T-helper 9 cell (primary cell): ENCODE measurements at places on chromosomes 4 and X.
A peak's percentile ranks its signal among the peaks of the same experiment; 100 is the strongest.

GRCh38 chr4:6087669-6088341 lies 69.6 kb upstream of the C4orf50 start:
- no peak for DNase-seq

GRCh38 chr4:159463235-159463634 lies 360.4 kb downstream of the RAPGEF2 start:
- DNase-seq, result no peak

- no peak for DNase-seq
Observed at GRCh38 chr4:168129046-168129772, 36.9 kb downstream of the ANXA10 start.

GRCh38 chrX:139803224-139803623 lies 95.3 kb upstream of the MCF2 start:
- no peak for DNase-seq

- DNase-seq, result no peak
Observed at GRCh38 chr4:25174674-25175073, 14.4 kb upstream of the SEPSECS start.

- DNase-seq, result no peak
Observed at GRCh38 chr4:18847249-18847890, 825.8 kb upstream of the LCORL start.

- DNase-seq, result no peak
Observed at GRCh38 chr4:173578956-173579355, 48.9 kb upstream of the HAND2 start.

GRCh38 chrX:112819008-112819640 lies 21.5 kb downstream of the AMOT start:
- no peak for DNase-seq

DNA sequence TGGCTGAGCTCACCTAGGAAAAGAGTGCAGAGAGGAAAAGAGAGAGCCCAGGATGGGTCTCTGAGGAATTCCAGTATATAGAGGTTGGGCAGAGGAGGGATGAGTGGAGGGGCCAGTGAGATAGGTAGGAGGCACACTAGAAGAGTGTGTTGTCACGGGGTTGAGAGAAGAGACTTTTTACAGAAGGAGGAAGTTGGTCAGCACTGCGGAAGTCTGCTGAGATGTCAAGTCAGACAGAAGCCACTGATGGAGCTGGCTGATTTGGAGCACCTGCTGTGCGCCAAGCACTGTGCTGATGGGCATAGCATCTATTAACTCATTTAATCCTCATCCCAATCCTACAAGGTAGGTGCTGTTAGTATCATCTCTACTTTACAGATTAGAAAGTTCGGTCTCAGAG lies 60.4 kb downstream of the EFNB1 start:
- no peak for DNase-seq

- DNase-seq, result no peak
Observed at GRCh38 chrX:8988446-8988845, 45.5 kb downstream of the FAM9B start.

GRCh38 chr4:18103876-18104605 lies 82.5 kb upstream of the LCORL start:
- no peak for DNase-seq

GRCh38 chr4:81166458-81167160 lies 48.4 kb downstream of the PRKG2 start:
- DNase-seq, result no peak

- DNase-seq, result no peak
Observed at GRCh38 chr4:81455897-81456296, 15.8 kb downstream of the RASGEF1B start.

DNA sequence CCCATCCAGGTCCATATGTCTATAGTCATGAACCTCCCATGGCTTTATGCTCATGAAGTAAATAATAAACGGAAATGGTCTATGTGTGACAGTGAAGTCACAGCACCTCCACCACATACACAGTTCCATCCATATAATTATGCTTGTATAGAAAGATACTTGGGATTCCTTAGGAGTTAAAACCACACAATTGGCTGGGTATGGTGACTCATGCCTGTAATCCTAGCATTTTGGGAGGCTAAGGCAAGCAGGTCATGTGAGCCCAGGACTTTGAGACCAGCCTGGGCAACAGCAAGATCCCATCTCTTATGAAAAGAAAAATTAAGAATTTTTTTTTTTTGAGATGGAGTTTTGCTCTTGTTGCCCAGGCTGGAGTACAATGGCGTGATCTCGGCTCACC lies 55.6 kb upstream of the RBM47 start:
- no peak for DNase-seq

- no peak for DNase-seq
Observed at GRCh38 chrX:11733614-11734013, 24.4 kb upstream of the MSL3 start.

DNA sequence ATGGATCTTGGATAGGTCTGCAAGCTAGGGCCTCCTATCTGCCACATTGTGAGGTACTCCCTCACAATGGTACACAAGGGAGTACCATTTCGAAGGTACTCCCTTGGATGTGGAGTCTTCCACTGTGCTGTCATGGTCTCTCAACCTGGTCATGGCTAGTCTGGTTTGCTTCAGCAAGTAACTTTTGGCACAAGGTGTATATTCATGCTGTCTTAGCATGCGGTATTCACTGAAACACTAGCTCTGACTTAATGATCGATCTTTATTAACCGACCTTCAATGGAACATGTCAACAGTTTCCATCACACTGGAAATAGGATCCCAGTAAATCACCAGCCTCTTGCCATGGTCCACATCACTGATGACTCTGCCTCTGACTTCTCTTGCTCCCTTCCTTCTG lies 77.5 kb upstream of the HS3ST1 start:
- DNase-seq, result no peak

DNA sequence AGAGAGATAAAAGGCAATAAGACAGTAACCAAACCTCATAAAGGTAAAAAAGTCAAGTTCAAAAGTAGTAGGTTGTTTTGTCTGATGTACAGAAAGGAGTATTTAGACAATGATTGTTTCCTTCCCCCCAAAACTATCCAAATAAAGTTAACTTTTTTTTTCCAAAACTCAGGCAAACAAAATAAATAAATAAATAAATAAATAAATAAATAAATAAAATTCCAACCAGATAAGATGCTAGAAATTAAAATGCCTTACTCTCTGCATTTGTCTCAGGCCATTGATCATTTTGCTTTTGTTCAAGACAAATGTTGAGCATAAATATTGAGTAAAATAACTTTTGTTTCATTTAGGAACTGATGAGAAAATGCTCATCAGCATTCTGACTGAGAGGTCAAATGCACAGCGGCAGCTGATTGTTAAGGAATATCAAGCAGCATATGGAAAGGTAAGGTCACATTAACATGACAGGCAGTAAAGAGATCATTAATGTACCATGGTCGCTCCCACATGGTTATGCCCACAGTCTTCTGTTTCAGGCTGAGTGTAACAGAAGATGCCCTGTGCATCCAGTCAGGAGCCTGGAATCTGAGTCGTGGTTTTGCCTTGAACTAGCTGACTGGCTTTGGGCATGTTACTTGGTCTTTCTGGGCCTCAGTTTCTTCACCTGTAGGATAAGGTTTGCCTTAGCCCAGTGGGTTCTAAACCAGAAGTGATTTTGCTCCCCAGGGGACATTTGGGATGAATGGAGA lies 27.3 kb downstream of the ANXA3 start:
- no peak for DNase-seq

- DNase-seq, result no peak
Observed at GRCh38 chrX:110420771-110421499, 62.3 kb downstream of the RTL9 start.

DNA sequence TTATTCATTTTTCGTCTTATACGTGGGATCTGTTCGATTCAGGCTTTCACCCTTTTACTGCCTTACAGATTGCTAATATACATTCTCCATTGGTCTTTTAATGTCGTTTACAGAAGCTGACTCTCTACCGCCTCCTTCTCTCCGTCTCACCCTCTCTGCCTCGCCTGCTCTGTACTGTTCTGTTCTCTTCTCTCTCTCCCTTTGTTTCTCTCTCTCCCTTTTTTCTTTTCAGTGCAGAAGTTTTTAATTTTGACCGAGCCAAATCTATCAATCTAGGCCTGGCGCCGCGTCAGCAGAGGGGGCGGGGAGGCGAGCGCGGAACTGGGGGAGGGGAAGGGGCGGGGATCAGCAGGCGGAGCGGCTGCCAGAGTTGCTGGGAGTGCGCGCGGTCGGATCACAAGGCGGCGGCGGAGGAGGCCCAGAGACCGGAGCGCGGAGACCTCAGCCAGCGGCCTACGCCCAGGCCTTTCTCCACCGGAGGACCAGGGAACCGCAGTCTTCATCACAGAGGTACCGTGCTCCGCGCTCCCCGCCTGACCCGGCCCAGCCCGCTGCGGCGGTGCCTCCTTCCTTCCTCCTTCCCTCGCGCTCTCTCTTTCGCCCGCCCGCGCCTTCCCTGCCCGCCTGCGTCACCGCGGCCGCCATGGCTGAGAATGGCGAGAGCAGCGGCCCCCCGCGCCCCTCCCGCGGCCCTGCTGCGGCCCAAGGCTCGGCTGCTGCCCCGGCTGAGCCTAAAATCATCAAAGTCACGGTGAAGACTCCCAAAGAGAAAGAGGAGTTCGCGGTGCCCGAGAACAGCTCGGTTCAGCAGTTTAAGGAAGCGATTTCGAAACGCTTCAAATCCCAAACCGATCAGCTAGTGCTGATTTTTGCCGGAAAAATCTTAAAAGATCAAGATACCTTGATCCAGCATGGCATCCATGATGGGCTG lies at the start of gene UBQLN2:
Gene UBQLN2 (plus strand): TSS at position 397 of the 931 bp plus-strand sequence. CDS start 247 bp downstream, at position 644.
- DNase-seq, result peak; percentile 69

DNA sequence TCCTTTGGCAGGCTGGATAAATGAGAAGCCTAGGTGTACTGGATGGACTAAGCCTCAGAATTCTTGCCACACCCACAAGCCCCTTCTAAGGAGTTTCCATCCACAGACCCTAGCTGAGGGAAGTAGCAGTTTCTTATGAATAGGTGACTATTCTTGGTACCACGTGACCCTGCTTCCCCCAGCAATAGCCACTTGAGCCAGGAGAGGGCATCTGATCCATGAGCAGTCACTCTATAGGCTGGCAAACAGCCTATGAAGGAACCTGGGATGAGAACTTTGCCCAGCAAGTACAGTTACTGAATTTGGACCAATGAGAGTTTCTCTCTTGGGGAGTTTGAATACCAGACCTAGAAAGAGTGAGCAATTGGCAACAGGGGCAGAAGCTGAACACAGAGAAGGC lies 84.0 kb downstream of the RTL9 start:
- no peak for DNase-seq

GRCh38 chr4:189202869-189203271 lies 737.8 kb upstream of the FRG1 start:
- DNase-seq, result no peak

- no peak for DNase-seq
Observed at GRCh38 chr4:185870366-185870765, 58.4 kb upstream of the SORBS2 start.

DNA sequence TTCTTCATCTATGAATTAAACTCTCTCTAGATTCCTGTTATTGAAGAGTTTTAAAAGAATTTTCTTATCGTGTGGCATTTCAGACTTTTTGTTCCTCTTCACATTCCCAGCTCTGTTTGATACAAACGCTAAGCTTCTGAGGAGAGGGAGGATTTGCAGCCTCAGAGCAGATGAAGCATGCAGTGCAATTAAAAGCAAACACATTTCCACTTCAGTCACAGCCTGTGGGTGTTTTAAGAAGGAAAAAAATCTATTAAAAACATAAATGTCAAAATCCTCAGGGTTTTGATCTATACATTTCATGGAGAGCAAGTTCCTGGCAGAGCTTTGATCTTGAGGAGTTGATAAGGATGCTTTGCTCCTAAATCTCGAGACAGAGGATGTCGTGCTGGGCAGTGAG lies 442.4 kb upstream of the BOD1L1 start:
- DNase-seq, result no peak

- no peak for DNase-seq
Observed at GRCh38 chrX:152861826-152862225, 31.0 kb downstream of the NSDHL start.

- no peak for DNase-seq
Observed at GRCh38 chrX:16604337-16604736, 45.6 kb upstream of the S100G start.

DNA sequence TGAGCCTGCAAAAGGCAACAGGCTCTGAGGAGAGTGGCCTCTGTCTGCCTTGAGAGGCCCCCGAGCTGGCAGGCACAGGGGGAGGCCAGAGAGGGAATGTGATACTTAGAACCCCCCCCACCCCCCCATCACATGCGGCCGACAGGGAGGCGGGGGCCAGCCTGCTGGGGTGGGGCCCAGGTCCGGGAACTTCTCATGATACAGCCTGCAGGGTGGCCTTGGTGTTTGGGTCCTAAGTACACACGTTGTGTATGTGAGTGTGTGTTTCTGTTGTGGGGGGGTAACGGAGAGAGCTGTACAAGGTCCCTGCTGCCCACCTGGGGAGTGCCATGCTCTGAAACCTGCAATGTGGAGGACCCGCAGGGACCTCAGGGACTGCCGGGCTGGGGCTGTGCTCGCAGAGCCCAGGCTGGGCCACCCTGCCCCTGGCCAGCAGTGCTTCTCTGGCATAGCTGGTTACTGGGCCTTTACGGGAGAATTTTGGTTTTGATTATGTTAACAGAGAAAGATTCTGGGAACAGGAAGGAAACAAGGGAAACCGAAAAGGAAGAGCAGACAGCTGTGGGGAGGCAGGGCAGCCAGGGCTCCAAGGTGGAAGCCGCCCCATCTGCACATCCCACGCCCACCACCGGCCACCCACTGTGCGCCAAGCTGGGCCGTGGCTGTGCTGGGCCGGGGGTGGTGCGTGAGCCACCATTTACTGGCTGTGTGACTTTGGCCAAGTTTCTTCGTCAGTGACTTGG lies 19.9 kb downstream of the SH3BP2 start:
- no peak for DNase-seq

DNA sequence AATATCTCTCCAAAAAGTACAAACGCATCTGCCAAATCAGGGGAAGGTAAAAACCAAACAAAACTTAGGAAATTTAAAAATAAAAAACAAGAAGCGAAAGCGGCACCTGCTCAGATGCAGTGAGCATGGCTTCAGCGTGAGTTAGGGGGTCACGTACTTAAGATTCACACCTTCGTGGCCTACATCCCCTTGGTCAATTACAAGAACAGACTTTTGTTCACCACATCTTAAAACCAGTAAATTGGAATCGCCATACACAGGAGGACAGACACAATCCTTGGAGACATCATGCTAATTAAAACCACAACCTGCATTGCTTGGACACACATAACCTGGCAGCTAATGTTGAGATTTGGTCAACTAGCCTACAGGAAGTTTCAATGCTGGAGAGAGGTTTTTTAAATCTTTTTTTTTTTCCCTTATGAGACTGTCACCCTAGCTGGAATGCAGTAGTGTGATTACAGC lies 12.5 kb upstream of the SEL1L3 start:
- DNase-seq, result no peak

- no peak for DNase-seq
Observed at GRCh38 chr4:182185491-182185890, 57.7 kb upstream of the TENM3 start.

GRCh38 chrX:7690842-7691241 lies 152.1 kb upstream of the VCX start:
- DNase-seq, result no peak

GRCh38 chr4:1712216-1713002 lies at the start of gene SLBP:
TSS of gene SLBP (minus strand) at chr4:1712319. CDS start at chr4:1712188, 131 bp downstream.
- DNase-seq, result peak; percentile 97

- DNase-seq, result no peak
Observed at GRCh38 chr4:185534866-185535611, at the start of gene PDLIM3. TSS of gene PDLIM3 (minus strand) at chr4:185535507. CDS start at chr4:185535434, 73 bp downstream.
